ENCODE measurements at places on chromosomes 2 and 18.

DNA sequence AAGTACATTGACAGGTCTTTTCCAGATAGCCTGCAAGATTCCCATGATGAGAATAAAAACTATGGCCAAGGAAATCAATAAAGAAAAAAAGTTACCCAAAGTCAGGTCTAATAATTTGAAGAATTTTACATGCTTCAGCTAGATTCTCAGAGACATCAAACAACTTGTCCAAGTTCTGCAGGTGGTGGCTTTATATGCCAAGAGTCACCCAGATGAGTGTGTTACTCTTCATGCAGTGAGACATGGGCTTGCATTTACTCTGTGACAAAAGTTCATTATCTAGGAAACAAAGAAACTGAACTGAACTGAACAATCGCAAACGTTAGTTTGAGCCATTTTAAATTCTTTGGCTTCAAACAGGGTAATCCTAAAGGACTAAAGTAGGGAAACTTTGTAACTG is 548.5 kb upstream of the SYT4 start:
- no peak for DNase-seq

- DNase-seq: no peak
Measured at GRCh38 chr2:68857855-68858456, 13.2 kb downstream of the BMP10 start.

DNA sequence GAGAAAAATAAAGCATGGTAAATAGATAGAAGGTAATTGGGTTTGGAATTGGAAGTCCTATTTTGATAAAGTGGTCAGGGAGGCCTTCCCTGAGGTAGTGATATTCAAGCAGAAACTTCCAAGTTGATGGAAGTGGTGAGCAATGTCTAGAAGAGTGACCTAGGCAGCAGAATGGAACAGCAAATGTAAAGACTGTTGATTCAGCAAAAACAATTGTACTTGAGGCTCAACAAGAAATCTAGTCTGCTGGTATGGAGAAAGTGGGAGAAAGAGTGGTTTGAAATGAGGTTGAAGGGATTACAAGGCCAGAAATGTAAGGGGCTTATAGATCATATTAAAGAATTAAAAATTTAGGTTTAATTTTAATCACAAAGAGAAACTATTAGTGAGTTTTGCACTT is 181.3 kb downstream of the MBD5 start:
- DNase-seq: no peak

DNA sequence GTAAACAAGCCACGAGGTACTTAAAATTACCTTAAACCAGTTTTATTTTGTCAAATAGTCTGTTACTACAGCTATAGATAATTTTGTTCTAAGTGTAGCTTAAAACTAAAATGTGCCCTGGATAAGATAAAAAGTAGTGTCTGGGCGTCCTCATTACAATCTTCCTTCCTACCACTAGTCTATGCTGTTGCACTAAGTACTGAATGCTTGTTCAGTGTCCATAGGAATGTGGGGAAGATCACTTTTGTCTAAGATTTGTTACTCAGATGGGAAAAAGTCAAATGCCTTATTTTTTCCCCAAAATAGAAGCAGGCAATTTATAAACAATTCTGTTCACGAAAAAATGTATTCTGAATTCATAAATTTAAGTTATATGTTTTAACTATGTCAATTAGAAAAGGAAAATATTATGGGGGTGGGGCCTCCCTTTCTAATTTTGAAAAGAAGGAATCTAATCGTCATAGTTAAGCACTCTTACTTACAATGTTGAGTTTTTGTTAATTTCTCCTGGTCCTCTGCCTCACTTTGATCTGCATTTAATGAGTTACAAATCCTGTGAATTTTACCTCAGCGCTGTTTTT is 140.4 kb upstream of the VRK2 start:
- no peak for DNase-seq

GRCh38 chr2:66925128-66925527 is 472.0 kb upstream of the ETAA1 start:
- no peak for DNase-seq

GRCh38 chr18:70029163-70029562 is 81.5 kb upstream of the CD226 start:
- no peak for DNase-seq
